ENCODE measurements at places on chromosomes 6 and 20.

GRCh38 chr6:161273274-161273751 is 548 bp downstream of the AGPAT4 start:
- peak overlapping the region; percentile 99 for H3K27ac ChIP-seq
- H3K27me3 ChIP-seq, result peaks cover 6% of the 10 kb centered on the region
- DNase-seq, result peak; percentile 70
- peaks cover 4% of the 10 kb centered on the region for H3K36me3 ChIP-seq
- H3K4me3 ChIP-seq, result peak overlapping the region; percentile 92
- H3K4me1 ChIP-seq, result peaks cover 32% of the 10 kb centered on the region

- H3K36me3 ChIP-seq, result no peaks in the 10 kb centered on the region
- peaks cover 16% of the 10 kb centered on the region for H3K4me1 ChIP-seq
- no peak overlapping the region for H3K27ac ChIP-seq
Measured at GRCh38 chr20:53872081-53872541, 198.3 kb downstream of the BCAS1 start.

GRCh38 chr6:56345376-56345995 is 98.1 kb upstream of the COL21A1 start:
- no peak overlapping the region for H3K27ac ChIP-seq
- no peaks in the 10 kb centered on the region for H3K4me1 ChIP-seq
- no peak overlapping the region for H3K4me3 ChIP-seq
- H3K36me3 ChIP-seq, result no peaks in the 10 kb centered on the region
- no peak for DNase-seq

- DNase-seq, result no peak
- H3K27ac ChIP-seq, result no peak overlapping the region
- no peaks in the 10 kb centered on the region for H3K4me1 ChIP-seq
Measured at GRCh38 chr20:53170196-53170595, 198.0 kb downstream of the TSHZ2 start.

DNA sequence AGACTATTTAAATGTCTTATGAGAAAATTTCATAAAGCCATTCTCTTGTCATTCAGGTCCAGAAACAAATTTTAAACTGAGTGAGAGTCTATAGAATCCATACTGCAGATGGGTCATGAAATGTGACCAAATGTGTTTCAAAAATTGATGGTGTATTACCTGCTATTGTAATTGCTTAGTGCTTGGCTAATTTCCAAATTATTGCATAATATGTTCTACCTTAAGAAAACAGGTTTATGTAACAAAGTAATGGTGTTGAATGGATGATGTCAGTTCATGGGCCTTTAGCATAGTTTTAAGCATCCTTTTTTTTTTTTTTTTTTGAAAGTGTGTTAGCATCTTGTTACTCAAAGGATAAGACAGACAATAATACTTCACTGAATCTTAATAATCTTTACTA is 5.0 kb downstream of the MARCKS start:
- peak overlapping the region; percentile 98 for H3K4me3 ChIP-seq
- peaks cover 17% of the 10 kb centered on the region for H3K27me3 ChIP-seq
- H3K36me3 ChIP-seq, result peaks cover 6% of the 10 kb centered on the region
- H3K27ac ChIP-seq, result no peak overlapping the region

GRCh38 chr6:52263709-52264540 is 19.6 kb upstream of the IL17F start:
- no peak overlapping the region for H3K27ac ChIP-seq
- H3K4me1 ChIP-seq, result no peaks in the 10 kb centered on the region
- no peaks in the 10 kb centered on the region for H3K36me3 ChIP-seq
- DNase-seq, result peak; percentile 74
- no peak overlapping the region for H3K4me3 ChIP-seq

DNA sequence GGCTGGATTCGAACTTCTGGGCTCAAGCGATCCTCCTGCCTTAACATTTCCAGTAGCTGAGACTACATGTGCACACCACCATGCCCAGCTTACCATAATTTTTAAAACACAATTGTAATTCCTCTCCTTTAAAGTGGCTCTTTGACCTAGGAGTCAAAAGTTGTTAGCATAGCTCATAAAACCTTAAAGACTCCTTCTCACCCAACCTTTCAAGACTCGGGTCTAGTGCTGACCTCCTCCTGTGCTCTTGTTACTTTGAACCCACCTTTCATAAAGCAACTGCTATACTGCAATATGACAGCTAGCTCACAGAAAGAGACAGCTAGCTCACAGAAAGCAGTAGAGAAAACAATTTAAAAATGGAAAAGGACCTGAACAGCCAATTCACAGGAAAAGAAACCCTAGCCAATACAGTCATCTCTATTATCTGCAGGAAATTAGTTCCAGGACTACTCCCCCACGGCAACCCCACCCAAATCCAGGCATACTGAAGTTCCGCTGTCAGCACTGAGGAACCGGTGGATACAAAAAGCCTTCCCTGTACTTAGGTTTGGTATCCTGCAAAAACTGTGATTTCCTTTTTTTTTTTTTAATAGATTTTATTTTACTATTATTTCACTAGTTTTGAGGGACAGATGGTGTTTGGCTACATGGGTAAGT is 20.3 kb downstream of the SSR1 start:
- no peak overlapping the region for H3K27ac ChIP-seq
- no peak overlapping the region for H3K4me3 ChIP-seq
- DNase-seq, result no peak
- H3K36me3 ChIP-seq, result no peaks in the 10 kb centered on the region
- H3K4me1 ChIP-seq, result no peaks in the 10 kb centered on the region
- H3K27me3 ChIP-seq, result no peaks in the 10 kb centered on the region

DNA sequence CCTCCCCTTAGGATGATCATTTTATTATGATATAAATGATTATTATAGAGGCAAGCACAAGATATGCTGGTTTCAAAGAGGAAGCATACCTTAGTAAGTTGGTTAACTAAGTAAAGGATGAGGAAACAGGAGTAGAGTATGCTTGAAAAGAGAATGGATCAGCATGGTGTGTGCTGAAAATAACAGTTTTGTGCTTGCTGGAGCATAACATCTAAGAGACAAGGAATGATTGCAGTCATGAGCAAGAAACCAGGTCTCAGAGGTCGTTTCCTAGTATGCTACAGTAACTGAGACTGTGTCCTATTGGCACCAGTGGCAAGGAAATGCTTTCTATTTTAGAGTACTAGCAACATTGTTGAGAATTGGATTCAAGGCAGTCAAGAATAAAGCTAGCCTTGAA is 34.1 kb downstream of the CDC40 start:
- no peak for DNase-seq
- no peak overlapping the region for H3K27ac ChIP-seq
- no peak overlapping the region for H3K4me3 ChIP-seq
- H3K4me1 ChIP-seq, result peaks cover 9% of the 10 kb centered on the region

- H3K4me1 ChIP-seq, result no peaks in the 10 kb centered on the region
- H3K27ac ChIP-seq, result no peak overlapping the region
- no peak for DNase-seq
- no peaks in the 10 kb centered on the region for H3K27me3 ChIP-seq
- H3K36me3 ChIP-seq, result no peaks in the 10 kb centered on the region
Measured at GRCh38 chr6:49072146-49072545, 390.9 kb downstream of the MMUT start.

DNA sequence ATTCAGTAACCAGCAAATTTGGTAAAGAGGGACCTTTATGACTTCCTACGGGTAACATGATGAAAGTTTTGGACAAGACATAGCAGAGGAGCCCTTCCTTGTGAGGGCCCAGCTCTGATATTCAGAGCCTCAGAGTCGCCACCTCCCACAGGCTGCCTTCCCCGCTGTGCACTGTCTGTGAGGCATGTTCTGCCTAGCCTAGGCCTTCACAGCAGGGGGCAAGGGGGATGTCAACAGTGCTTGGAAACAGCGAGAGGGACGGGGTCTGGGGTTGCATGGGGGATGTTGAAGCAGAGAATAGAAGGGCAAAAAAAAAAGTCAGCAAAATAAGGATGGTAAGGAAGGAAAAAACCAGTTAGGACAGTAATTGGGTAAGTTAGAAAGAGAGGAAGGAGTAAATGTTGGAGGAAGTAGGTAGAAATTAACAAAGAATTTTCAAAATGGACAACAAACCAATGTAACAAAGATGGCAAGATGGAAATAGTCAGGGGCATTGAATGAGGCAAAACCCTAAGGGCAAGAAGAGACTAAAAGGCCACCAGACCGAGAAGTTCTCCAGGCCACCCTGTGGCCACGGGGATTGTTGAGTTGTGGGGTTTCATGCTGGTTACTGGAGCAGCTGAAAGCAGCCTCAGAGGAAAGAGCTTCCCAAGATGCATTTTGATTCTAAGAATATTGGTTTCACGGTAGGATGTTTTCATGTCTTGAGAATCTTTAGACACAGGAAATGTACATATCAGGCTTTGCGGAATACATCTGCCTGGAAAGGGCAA is 139.8 kb downstream of the LY86 start:
- H3K4me3 ChIP-seq, result no peak overlapping the region
- H3K27ac ChIP-seq, result no peak overlapping the region
- peaks cover 10% of the 10 kb centered on the region for H3K4me1 ChIP-seq
- no peaks in the 10 kb centered on the region for H3K36me3 ChIP-seq
- no peak for DNase-seq
- H3K27me3 ChIP-seq, result no peaks in the 10 kb centered on the region

DNA sequence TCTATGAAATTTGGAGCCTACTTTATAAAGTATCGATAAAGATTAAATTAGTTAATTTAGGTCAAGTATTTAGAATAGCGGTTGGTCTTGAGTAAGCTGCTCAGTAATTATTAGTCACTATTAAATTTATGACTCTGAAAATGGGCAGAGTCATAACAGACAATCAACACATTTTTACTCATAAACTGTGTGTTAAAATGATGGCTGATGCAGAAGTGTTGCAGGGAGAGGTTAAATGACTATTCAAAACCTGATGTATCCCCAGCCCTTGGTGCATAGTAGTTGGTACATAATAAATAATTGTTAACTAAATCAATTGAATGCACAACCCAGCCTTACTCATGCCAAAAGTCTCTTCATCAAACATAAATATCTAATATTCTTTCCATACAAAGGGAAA is 30.6 kb downstream of the HIVEP2 start:
- H3K4me3 ChIP-seq, result no peak overlapping the region
- no peak for DNase-seq
- H3K27ac ChIP-seq, result no peak overlapping the region
- peaks cover 2% of the 10 kb centered on the region for H3K27me3 ChIP-seq
- no peaks in the 10 kb centered on the region for H3K36me3 ChIP-seq

- H3K4me3 ChIP-seq, result no peak overlapping the region
- no peak overlapping the region for H3K27ac ChIP-seq
- H3K4me1 ChIP-seq, result no peaks in the 10 kb centered on the region
Measured at GRCh38 chr6:47023573-47023972, 18.6 kb downstream of the ADGRF1 start.

GRCh38 chr6:9936551-9936950 is 478.3 kb downstream of the TFAP2A start:
- H3K36me3 ChIP-seq, result no peaks in the 10 kb centered on the region
- no peak for DNase-seq
- H3K27me3 ChIP-seq, result no peaks in the 10 kb centered on the region
- H3K4me1 ChIP-seq, result no peaks in the 10 kb centered on the region
- no peak overlapping the region for H3K27ac ChIP-seq

DNA sequence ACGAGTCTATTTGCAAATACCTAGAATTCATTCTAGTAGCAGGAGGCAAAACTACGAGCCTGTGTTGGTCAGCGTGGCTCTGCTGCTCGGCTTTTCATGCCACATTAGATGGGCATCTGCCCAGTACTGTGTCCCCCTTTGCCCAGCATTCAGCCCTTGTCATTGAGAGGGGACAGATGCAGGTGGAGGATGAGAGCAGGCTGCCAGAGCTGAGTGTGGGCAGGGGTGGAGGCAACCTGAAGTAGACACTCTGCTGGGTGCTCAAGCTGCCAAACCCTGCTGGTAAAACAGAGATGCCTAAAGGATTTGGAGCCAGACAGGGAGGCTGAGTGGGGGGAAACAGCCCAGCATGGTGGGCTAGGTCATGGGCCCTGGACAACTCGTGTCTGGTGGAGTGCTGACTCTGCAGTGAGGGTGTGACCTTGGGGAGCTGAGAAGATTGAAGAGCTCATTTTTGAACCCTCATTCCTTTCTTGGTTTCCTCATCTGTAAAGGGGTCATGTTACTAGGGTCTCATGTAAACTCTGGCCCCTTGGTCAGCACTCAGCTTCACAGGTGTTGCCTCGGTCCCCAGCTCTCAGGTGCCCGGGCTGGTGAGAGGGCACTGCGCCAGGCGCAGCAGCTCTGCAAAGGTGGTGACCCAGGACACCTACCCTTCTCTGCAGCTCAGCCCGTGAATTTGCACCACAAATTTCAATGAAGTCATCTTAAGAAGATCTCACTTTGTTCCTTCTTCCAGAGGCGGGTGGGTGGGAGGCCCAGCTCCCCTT is 64.2 kb upstream of the BHLHE23 start:
- peaks cover 18% of the 10 kb centered on the region for H3K27me3 ChIP-seq
- no peak overlapping the region for H3K27ac ChIP-seq

- H3K27ac ChIP-seq, result no peak overlapping the region
- H3K27me3 ChIP-seq, result no peaks in the 10 kb centered on the region
- no peak overlapping the region for H3K4me3 ChIP-seq
- H3K36me3 ChIP-seq, result no peaks in the 10 kb centered on the region
- H3K4me1 ChIP-seq, result peaks cover 4% of the 10 kb centered on the region
Measured at GRCh38 chr6:168049706-168050224, 29.2 kb downstream of the FRMD1 start.

DNA sequence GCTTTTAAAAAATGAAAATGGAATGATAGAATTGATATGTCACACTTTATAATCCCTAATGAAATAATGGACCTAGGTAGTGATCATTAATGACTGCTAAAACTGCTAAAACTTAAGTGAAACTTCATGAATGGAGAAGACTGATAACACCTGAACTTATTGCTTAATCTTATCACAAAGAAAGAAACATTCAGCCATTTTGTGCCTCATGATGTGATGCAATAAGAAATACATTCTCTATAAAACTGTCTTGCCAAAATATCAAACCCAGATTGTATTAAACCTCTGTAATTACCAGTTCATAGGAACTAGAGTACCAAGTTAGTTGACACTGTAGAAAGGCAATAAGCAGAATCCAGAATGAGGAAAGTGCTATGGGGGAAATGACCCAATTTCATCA is 54.4 kb upstream of the COL10A1 start:
- no peak overlapping the region for H3K4me3 ChIP-seq
- no peaks in the 10 kb centered on the region for H3K27me3 ChIP-seq
- H3K27ac ChIP-seq, result no peak overlapping the region
- H3K36me3 ChIP-seq, result peaks cover 6% of the 10 kb centered on the region
- H3K4me1 ChIP-seq, result no peaks in the 10 kb centered on the region
- DNase-seq, result no peak

- no peaks in the 10 kb centered on the region for H3K27me3 ChIP-seq
- no peak for DNase-seq
- no peak overlapping the region for H3K27ac ChIP-seq
- H3K4me1 ChIP-seq, result no peaks in the 10 kb centered on the region
- no peaks in the 10 kb centered on the region for H3K36me3 ChIP-seq
Measured at GRCh38 chr6:32298632-32299336, 72.9 kb downstream of the TSBP1 start.

GRCh38 chr20:25339608-25340007 is 51.0 kb downstream of the ABHD12 start:
- no peaks in the 10 kb centered on the region for H3K27me3 ChIP-seq
- H3K4me3 ChIP-seq, result no peak overlapping the region
- DNase-seq, result no peak
- H3K27ac ChIP-seq, result no peak overlapping the region
- peaks cover 20% of the 10 kb centered on the region for H3K4me1 ChIP-seq

- H3K36me3 ChIP-seq, result peaks cover 8% of the 10 kb centered on the region
- peaks cover 2% of the 10 kb centered on the region for H3K27me3 ChIP-seq
- H3K4me1 ChIP-seq, result peaks cover 5% of the 10 kb centered on the region
- no peak for DNase-seq
- H3K27ac ChIP-seq, result no peak overlapping the region
Measured at GRCh38 chr6:5684320-5685053, 322.2 kb downstream of the NRN1 start.

Data from glutamatergic neuron (in vitro differentiated cells).